LHCN-M2 (cell line): ENCODE measurements at places on chromosomes 7 and 10. TPM values are rescaled to one million over a fixed set of nuclear protein-coding genes. Genes with fewer than 3 reads are reported as not detected.

GNAT3 gene
- total RNA-seq: not detected in 2 replicates

JAKMIP3 gene
- total RNA-seq: not detected in 2 replicates

PKD2L1 gene
- total RNA-seq: not detected in 2 replicates

SLC13A1 gene
- total RNA-seq: not detected in 2 replicates
